ENCODE measurements at places on chromosomes 1 and 21.

DNA sequence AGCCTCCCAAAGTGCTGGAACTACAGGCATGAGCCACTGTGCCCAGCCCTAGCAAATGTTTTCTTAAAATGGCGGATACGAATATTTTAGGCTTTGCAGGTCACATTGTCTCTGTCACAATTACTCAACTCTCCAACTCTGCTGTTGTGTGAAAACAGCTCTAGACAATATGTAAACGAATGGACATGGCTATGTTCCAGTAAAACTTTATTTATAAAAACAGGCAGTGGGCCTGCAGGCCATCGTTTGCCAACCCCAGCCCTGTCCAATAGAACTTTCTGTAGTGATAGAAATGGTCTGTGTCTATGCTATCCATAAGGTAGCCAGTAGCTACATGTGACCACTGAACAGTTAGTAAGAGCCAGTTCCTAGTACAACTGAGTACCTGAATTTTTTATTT lies 4.3 kb upstream of the FBXO6 start:
- DNase-seq: no peak

GRCh38 chr21:34938089-34938764 lies 110.9 kb downstream of the RUNX1 start:
- peak; percentile 19 for DNase-seq

- DNase-seq: no peak
Measured at GRCh38 chr1:194295685-194296084, 1109.3 kb upstream of the B3GALT2 start.

GRCh38 chr1:106548726-106549125 lies 507.7 kb upstream of the PRMT6 start:
- DNase-seq: no peak

All from GM03348 (cell line).